Activated effector memory CD4-positive, alpha-beta T cell treated with anti-CD3 and anti-CD28 coated beads, Interleukin-2, amount 50 U/mL, for 16 hours (primary cell): ENCODE measurements at places on chromosomes 16 and 17.

GRCh38 chr17:10612957-10613744 is 44.0 kb downstream of the MYH3 start:
- no peak for DNase-seq

DNA sequence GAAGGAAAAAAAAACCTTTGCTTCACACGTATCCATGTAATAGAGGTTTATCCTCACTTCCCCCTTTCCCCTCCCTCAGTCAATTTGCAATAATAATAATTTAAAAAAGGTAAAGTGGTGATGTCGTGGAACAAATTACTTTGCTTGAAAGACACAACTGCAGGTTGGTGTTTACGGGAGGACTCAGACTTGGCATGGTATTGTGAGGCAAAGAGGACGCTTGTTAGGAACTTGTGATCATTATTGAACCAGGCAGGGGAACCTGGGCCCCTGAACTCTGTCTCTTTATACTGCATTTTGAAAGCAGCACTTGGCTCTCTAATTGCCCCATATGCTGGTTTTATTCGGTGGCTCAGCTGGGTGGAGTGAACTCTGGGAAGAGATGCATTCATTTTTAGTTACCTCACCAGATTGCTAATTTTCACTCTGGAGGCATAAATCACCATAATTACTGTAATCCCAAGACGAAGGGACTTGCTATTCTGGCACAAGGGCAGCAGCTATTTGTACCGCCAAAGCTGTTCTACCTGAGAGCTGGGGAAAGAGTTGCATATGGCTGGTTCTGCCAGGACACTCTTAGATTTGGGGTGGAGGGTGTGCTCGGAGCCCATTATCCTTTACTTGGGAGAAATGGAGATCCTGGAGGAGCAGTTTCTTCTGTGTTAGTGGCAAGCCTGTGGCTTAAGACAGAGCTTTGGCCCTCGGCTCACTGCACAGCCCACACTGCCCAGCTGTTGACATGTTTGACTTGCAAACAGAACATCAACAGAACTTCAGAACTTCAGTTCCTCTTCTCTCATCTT is 5.7 kb upstream of the DHX8 start:
- no peak for DNase-seq

DNA sequence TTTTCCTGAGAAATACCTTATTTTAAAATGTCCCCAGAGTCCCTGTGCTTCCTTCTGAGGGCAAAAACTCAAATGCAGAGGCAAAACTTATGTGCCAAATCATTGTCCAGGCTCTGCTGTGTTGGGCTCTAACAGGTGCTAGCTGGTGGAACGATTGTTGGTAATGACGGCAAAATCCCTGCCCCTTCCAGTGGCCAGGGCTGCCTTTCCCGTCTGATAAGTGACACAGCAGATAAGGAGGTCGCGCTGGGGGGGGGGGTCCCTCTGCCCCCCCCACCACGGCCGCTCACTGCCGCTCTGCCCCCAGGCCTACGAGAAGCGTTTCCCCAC is 29.1 kb downstream of the SEC14L5 start:
- no peak for DNase-seq

DNA sequence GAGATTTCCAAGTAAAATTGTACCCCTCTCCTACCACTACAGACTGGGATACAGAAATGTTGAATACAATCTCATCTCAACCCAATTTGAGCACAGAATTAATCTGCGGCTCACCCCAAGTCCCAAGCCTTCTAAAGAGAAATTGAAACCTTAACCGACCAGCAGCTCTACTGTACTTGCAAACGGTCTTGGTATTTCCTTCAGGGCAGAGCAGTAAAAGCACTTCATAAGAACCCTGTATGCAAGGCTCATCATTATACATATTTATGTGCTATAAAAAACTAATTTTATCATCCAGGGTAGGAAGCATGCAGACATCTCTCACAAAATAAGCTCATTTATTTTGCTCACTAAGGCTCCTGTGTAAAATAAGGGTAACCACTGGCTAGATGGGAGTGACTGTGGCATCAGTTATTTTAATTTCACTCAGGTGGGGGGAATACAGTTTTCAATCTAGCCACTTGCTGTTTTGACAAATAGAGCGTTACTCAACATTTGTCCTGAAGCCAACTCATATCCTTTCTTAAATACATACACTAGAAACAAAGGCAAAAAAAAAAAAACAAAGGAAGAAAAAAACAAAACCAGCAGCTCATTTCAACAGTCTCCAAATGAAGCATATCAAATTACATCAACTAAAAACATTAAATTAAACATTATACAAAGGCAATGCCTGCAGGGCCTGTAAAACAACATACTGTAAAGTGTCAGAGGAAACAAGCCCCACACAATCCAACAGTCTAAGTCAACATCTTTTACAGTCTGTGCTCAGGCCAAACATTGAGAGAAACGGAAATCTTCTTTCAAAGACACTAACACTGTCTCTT is 65.0 kb downstream of the PARN start:
- no peak for DNase-seq

- DNase-seq: peak; percentile 46
Observed at GRCh38 chr17:50267074-50267841, 7.0 kb upstream of the TMEM92 start.

DNA sequence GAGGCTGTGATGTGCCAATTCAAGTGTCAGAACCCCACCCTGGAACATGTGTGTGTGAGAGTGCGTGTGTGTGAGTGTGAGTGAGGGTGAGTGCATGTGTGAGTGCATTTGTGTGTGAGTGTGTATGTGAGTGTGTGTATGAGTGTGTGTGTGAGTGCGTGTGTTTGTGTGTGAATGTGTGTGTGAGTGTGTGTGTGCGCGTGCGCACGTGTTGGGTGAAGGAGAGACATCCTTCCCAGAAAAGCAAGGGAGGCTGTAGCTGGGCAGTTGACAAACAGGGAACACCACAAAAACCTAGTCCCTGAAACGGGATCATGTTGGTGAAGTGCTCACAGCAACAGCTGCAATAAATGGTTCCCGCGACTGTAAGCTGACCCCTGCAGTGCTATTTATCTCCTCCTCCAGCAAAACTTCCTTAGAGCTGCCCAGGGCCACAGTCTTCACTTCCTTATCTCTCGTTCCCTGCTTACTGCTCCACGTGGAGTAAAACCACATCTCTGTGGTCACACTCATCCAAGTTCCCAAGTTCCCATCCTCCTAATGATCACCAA is 40.1 kb upstream of the RPL38 start:
- no peak for DNase-seq

- peak; percentile 77 for DNase-seq
Observed at GRCh38 chr16:15950161-15950854, 892 bp downstream of the ABCC1 start.

GRCh38 chr17:55398689-55399088 is 22.9 kb downstream of the MMD start:
- no peak for DNase-seq

GRCh38 chr16:12371497-12371896 is 395.0 kb downstream of the SNX29 start:
- no peak for DNase-seq

DNA sequence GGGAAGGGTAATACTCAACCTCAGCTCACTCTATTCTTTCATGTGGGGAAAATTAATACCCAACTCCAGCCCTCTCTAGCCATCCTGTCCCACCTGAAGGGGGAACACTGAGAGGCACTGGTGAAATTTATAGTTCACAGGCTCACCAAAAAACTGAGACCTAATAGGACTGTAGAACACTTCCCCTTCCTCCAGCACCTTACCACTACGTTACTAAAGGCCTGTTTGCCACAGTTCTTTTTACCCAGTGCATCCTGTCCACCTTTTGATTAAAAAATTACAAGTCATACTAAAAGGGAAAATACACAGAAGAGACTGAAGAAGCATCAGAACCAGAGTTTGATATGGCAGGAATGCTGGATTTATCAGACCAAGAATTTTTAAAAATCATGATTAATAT is 26.0 kb downstream of the DHRS7B start:
- DNase-seq: no peak

DNA sequence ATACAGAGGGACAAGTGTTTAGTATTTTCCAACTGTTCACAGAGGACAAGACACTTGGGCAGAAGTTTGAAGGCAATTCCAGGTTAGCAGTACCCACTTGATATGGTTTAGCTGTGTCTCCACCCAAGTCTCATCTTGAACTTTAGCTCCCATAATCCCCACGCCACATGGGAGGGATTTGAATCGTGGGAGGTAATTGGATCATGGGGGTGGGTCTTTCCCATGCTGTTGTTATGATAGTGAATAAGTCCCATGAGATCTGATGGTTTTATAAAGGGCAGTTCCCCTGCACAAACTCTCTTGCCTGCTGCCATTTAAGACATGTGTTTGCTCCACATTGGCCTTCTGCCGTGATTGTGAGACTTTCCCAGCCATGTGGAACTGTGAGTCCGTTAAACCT is 668.9 kb downstream of the MAF start:
- DNase-seq: no peak

DNA sequence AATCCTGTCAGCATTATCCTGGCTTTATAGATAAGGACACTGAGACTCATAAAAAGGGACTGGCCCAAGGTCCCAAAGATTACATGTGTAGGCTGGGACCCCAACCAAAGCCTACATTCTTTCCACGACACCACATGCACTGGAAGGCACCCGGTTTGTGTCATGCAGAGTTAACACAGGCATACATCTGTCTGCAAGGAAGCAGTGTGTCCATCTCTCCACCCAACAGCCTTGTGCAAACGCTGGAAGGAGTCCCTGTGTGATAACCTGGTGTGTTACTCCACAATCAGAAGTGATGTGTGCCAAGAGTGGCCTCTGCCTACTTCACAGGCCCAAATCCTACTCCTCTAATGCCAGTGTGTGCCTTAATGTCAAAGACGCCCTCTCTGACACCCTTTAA is 139.8 kb downstream of the PARN start:
- no peak for DNase-seq

- no peak for DNase-seq
Observed at GRCh38 chr17:66541461-66542128, 239.2 kb downstream of the PRKCA start.

GRCh38 chr16:67657751-67658518 is 2.1 kb downstream of the ACD start:
- no peak for DNase-seq

GRCh38 chr17:56142325-56142724 is 10.9 kb upstream of the ANKFN1 start:
- DNase-seq: no peak

GRCh38 chr16:11946433-11946832 is 4.6 kb upstream of the NPIPB2 start:
- no peak for DNase-seq

DNA sequence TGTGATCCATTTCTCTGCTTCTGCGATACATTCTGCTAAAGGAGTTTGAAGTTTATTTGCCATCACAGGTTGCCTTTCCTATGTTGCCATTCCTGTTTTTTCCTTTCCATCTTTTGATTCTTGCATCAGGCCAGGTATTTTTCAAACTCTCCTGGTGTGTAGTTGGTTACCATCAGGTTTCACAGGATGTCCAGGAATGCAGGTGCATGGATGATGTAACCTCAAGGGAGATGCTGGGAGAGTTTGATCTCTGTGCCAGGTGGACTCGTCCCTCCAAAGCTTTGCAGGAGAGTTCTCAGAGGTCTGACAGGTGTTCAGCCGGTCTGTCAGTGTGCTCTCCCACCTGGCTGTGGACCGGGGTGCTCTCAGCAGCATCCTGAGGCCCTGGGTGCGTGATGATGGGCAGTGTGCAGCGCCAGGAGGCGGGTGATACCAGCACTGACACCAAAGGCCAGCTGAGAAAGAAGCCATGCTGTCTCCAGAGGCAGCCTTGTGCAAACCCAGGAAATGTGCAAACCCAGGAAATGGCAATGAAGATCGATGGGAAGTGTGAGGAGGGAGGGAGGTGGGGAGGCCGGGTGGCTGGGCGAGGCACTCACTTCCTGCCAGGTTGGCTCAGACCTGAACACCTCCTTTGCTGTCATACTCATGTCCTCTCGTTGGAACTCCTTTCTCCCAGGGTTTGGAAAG is 1.7 kb downstream of the ATP2C2 start:
- no peak for DNase-seq

DNA sequence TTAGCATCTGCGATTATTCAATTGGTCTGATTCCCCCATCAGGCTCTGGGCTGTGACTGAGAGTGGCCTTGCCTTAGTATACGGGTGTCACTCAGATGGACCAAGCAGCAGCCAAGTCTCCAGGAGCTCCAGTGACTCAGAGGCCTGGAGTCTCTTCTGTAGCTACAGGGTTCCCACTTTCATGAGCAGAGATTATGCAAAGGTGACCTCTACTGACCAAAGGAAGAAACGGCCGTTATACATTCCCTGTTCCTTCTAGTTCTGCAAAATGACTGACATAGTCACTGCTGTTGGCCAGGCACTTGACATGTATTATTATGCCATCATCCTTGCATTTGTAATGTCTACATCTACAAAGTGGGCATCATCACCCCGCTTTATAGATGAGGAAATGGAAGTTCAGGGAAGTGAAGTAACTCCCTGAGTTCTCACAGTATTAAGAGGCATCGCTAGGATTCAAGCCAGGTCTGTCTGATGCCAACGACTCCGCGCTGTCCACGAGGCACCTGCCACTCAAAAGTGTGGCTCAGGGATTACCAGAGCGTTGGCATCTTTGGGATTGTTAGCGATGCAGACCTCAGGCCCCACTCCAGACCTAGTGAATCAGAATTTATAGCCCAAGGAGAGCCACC is 23.3 kb downstream of the SLC38A7 start:
- no peak for DNase-seq

- peak; percentile 73 for DNase-seq
Observed at GRCh38 chr17:10631048-10631700, 25.9 kb downstream of the MYH3 start.

DNA sequence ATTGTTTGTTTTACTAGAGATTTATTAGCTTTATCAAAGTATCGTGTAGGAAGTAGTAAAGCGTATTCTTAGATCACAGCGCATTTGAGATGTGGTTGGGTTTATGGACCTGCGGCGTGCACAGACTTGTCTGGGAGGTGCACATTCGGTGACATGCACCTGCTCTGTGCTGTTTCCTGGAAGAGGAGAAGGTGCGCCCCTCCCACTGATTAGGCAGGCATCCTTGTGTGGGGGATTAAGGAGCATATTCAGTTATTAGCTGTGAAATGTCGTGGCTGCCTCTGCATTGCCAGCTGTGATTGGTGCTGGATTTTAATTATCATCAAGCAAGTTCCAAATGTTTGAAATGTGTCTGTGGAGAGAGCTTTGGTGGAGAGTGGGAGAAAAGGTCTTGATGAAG is 903.8 kb upstream of the RBFOX1 start:
- DNase-seq: no peak

DNA sequence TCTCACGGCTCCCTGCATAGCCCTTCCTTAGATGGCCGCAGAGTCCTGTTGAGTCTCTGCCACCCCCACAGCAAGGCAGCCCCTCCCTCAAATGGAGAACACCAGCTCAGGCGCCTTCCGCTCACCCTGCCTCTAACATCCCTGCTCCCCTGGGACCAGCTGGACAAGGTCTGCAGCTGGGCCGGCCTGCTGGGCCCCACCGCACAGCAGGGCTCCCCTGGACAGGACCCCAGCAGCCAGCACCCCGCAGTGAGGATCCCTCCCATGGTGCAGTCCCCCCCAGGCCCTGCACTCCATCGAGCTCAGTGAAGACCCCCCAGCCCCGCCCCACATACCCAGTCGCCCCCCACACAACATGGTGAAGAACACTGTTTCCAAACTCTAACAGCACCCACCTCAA is 10.2 kb downstream of the ATP2A3 start:
- DNase-seq: no peak
